ENCODE measurements at places on chromosomes 4 and X.

DNA sequence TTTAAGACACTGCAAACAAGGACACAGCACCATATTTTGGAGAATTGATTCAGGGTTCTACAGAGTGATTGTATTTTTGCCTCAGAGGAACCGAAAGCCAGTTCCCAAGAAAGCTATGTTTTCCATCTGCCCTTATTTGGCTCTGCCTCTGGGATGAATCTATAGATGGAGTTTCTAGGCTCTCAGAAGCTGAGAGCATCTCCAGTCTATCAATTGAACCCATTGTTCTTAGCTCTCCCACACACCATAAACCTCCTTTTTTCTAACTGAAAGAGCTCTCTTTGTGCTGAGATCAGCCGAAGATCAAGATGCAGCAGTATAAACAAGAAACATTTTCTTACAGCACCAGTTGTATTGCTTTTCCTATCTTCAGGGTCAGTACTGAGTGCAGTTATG, 16.9 kb downstream of the PLP1 start:
- no peak for DNase-seq

DNA sequence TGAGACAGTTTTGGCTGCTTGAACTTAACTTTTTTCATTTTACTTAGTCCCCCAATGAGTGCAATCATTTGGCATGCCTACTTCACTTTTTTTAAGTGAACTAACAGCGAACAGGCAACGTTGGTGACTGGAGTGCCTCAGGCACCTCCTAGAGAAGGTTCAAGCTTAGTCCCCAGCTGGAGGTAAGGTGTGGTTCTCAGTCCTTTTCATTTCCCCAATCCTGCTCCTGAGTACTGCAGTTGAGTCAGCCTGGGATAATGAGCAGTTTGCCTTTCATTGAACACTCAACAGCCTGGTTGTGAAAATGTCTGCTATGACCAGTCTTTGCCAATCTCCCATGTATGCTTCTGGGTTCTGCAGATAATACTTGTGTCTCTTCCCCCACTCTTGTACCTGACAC, 109.5 kb downstream of the CDKL5 start:
- no peak for DNase-seq

DNA sequence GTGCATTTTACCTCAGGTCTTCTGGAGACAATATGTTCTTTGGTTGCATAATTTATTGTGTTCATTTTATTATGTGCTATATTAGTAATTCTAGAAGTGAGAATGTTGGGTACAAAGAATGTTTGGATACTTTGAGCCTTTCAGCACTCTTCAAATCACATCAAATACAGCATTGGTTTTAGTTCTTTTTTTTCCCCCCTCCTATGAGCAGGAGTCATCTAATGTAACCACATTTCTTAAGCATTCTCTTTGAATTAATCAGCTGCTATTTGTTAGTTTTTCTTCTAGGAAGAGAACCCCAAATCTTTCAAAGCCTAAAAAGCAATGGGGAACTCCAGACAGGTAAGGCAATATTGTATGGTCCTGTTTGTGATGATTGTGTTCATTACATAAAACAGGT, 46.7 kb downstream of the ARL9 start:
- DNase-seq, result no peak

GRCh38 chrX:17679820-17680219, 57.5 kb upstream of the SCML1 start:
- no peak for DNase-seq

- no peak for DNase-seq
Measured at GRCh38 chr4:85707611-85708010, 232.7 kb downstream of the ARHGAP24 start.

DNA sequence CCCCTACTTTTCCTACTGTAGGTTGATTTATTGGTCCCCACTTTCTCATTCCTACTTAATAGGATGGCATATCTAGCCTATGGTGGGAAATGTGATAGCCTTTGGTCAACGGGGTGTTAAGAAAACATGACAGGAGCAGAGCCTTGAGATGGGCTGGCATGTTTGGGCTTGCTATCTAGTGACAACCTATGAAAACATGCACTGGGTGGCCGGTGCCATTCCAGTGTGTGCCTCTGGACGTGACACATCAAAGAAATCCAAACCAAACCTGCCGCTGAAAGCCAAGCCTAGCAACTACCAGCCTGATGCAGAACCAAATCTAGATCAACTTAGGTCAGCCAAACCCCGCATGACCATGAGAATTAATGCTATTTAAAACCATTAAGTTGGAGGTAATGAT, 317.6 kb downstream of the DMD start:
- DNase-seq, result no peak

DNA sequence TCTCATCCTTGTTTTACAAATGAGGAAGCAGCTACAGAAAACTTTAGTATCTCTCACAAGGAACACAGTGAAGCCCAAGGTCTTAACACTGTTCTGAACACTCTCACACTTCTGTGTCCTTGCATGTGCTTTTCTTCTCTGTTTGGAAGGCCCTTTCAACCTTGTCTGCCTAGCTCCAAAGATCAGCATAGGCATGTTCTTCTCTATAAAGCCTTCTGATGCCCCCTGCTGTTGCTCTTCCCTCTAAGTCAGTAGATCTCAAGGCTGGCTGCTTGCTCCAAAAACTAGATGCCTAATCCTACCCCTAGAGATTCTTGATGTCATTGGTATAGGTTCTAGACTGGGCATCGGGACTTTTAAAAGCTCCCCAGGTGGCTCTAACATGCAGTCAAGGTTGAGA, 5.9 kb downstream of the APOO start:
- DNase-seq, result no peak

DNA sequence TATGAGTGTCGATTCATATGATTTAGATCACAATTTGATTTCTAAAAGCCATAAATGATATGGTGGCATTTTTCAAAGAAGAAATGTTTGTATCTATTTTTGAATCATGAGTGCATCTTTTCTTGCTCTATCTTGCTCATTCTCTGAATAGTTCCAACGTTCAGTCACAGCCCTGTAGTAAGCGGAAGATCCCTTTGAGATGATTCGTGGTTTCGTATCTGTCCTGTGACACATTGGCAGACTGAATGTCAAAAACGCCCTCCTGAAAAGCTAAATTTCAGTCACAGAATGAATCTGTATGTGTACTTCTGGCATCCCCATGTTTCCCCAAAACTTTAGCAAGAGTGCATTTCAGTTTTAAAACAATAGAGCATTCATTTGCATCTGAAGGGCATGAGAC, 1066.9 kb upstream of the TENM3 start:
- DNase-seq, result no peak

DNA sequence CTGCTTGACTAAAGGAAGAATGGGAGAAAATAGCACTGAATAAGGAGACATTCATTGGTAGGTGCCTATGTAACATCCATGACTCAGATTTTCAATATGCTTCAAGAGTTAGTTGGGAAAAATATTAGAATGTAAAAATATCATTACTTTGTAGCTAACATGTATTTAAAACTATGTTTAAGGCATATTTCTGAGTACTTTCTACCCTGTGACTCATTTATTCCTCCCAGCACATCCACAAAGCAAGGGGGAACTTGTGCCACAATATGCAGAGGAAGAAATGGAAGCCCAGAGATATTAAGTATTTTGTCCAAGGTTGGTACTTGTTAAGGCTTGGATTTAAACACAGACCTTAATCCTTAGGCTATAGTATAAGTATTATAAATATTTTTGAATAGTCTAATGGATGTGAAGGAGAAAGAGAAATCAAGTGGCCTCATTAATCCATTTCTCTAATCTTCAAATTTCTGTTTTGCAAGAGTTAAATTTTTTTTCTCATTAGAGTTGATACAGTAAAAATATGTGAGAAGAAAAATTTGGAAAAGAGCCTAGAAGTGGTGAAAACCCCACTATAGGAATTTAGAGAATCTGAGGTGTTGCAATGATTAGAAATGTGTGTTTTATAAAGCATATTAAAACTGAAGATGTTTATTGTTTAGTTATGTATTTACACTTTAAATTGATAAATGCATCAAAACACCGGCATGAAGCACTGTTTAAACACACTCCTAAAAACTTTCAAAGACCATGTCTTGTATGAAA, 149.3 kb upstream of the GYPA start:
- DNase-seq, result no peak

DNA sequence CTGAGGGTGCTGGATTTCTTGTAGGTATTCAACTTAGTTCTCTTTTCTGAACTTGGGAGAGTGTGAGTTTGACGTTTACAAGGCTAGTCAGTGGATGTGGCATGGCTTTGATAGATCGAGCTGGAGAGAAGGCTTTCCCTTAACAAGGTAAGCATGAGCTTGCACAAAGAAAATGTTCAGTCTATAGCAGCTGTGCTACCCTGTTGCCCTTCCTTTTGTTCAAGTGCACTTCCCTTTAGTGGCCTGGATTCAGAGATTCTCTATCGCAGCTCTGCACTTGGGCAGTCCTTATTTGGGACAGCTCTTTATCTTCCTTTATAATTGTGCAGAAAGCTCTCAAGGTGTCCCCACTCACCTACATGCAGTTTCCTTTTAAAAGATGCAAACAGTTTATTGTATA, 198.0 kb downstream of the ARHGAP24 start:
- DNase-seq, result no peak

GRCh38 chr4:168771251-168771650, 238.8 kb downstream of the CBR4 start:
- DNase-seq, result no peak

Data from vagina (tissue), 2 donors.